Upper lobe of left lung (tissue), 6 donors: ENCODE measurements at places on chromosomes 1 and 21.

DNA sequence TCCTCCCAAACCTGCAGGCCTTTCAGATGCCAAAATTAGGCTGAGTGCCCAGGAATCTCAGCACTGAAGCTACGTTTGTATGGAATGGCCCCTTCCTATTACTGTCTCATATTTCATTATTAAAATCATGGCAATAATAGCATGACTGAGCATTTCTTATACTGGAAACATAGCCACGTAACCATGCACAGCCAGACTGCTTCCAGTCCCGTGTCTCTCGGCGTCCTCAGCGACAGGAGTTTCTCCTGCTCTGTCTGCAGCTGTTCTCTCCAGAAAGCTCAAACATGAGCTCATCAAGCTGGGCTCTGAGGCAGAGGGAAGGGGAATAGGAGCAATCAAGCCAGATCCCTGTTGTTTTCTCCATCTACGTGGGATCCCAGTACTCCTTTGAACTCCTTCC is 104.0 kb downstream of the CDC7 start:
- no peak for DNase-seq

- no peak for DNase-seq
These were observed 97.9 kb downstream of the CSMD2 start for GRCh38 chr1:34066981-34067603.

DNA sequence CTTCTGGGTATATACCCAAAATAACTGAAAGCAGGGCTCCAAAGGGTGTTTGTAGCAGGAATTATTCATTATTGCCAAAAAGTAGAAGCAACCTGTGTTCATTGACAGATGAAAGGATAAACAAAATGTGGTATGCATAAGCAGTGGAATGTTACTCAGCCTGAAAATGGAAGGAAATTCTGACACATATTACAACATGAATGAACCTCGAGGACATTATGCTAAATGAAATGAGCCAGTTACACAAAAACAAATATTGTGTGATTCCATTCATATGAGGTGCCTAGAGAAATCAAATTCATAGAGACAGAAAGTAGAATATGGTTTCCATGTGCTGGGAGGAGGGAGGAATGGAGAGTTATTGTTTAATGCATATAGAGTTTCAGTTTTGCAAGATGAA is 86.3 kb upstream of the ARTN start:
- no peak for DNase-seq

- no peak for DNase-seq
These were observed 25.3 kb downstream of the ACTA1 start for GRCh38 chr1:229408458-229409037.

GRCh38 chr1:109274533-109275476 is 8.1 kb downstream of the PSRC1 start:
- DNase-seq = peak; percentile 90

DNA sequence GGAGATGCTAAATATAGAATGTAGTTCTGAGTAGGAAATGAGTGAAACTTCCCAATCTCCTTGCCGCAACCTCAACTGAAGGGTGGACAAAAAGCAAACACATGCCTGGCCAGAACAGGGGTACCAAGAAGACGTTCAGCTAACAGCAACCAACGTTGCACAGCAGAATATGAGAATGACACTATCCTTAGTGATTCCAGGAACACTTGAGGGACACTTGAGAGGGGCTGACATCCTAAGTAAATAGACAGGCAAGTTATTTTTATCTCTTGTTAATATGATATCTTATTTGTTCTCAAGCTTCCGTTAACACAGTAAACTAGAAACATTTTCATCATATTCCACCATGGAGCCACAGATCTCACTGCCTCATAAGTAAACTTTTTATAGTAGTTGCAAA is 908 bp downstream of the KRTAP19-1 start:
- DNase-seq = no peak
